Activated CD4-positive, alpha-beta T cell treated with anti-CD3 and anti-CD28 coated beads, Interleukin-2, amount 10 ng/mL, durations not matched to agents 7 days and 5 days (primary cell): ENCODE measurements at places on chromosomes 6 and 20. TPM values are rescaled to one million over a fixed set of nuclear protein-coding genes. Genes with fewer than 3 reads are reported as not detected.
A peak's percentile ranks its signal among the peaks of the same experiment; 100 is the strongest.

C6orf58 gene
- not detected for total RNA-seq

- H3K27me3 ChIP-seq: no peaks in the 10 kb centered on the region
- no peak overlapping the region for H3K4me3 ChIP-seq
- peaks cover 63% of the 10 kb centered on the region for H3K36me3 ChIP-seq
- no peak for DNase-seq
- H3K4me1 ChIP-seq: peaks cover 34% of the 10 kb centered on the region
Measured at GRCh38 chr6:43625393-43625992, 3.6 kb downstream of the GTPBP2 start.

DNA sequence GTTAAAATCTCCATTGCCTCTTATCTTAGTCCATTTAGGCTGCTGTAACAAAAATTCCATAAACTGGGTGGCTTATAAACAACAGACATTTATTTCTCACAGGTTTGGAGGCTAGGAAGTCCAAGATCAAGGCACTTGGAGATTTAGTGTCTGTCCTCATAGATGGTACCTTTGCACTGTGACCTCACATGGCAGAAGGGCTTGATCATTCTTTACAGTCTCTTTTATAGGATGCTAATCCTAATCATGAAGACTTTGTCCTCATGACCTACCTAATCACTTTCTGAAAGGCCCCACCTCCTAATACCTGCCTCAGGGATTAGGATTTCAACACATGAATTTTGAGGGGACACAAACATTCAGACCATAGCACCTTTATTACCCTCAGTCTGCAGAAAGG lies 6.6 kb downstream of the GLO1 start:
- no peaks in the 10 kb centered on the region for H3K27me3 ChIP-seq
- H3K4me1 ChIP-seq: peaks cover 40% of the 10 kb centered on the region
- H3K4me3 ChIP-seq: no peak overlapping the region
- peaks cover 44% of the 10 kb centered on the region for H3K36me3 ChIP-seq
- no peak for DNase-seq
- no peak overlapping the region for H3K27ac ChIP-seq

GRCh38 chr20:62134735-62135231 lies 8.4 kb downstream of the PSMA7 start:
- peaks cover 49% of the 10 kb centered on the region for H3K4me1 ChIP-seq
- H3K36me3 ChIP-seq: peaks cover 77% of the 10 kb centered on the region
- no peak overlapping the region for H3K27ac ChIP-seq
- no peaks in the 10 kb centered on the region for H3K27me3 ChIP-seq
- no peak overlapping the region for H3K4me3 ChIP-seq

FAM184A gene
- total RNA-seq: 8.3 TPM

GRCh38 chr6:154169193-154169847 lies 130.3 kb downstream of the OPRM1 start:
- H3K4me1 ChIP-seq: peaks cover 26% of the 10 kb centered on the region
- peaks cover 62% of the 10 kb centered on the region for H3K36me3 ChIP-seq
- no peak overlapping the region for H3K4me3 ChIP-seq
- peak overlapping the region; percentile 4 for H3K27ac ChIP-seq
- no peak for DNase-seq
- no peaks in the 10 kb centered on the region for H3K27me3 ChIP-seq

GRCh38 chr20:19812696-19813095 lies 54.6 kb downstream of the RIN2 start:
- no peak for DNase-seq
- H3K27me3 ChIP-seq: peaks cover 9% of the 10 kb centered on the region
- no peak overlapping the region for H3K27ac ChIP-seq
- H3K36me3 ChIP-seq: no peaks in the 10 kb centered on the region

DNA sequence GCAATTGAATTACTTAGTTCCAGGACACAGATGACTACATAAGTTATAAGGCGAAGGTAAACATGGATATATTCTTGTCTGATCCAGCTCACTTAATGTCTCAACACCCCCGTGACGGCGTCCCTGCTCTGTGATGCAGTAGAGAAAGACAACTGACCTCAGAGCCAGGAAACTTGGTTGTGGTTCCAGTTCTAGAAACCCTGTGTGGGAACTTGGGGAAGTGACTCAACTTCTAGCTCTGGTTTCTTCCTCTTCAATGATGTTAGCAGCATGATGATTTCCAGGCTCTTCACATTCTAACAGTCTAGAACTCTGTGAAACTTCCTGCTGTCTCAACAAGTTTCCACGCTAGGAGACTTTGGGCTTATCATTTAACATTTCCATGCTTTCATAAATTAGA lies 18.4 kb downstream of the LAMA4 start:
- H3K4me3 ChIP-seq: no peak overlapping the region
- H3K36me3 ChIP-seq: no peaks in the 10 kb centered on the region
- H3K4me1 ChIP-seq: peaks cover 9% of the 10 kb centered on the region

DNA sequence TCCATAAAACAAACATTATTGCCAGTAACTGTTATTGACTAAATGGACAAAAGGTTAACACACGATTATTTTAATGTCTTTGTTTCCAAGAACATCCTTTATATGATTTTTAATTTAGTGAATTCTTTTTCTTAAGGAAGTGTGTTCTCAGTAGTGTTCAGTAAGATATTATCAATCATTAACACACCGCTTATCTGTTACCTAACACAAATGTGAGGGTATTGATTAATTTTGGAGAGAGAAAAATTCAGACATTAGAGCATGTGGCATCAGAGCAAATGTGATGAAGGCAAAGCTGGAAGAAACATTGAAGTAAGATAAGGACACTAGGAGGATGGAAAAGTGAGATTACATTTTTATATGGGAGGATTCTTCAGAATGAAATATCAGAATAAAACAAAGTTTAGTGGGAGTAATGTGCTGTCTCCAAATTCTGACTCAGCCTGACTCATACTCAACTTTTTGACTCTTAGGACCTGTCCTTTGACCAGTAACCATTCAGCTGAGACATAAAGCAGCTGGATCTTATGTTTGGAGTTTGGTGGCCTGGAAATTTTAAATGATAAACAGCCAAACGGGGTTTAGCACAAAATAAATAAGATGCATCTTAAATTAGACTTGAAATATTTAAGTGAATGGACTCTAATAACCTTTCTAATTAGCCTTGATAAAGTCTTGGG lies 348.6 kb downstream of the CD109 start:
- H3K4me3 ChIP-seq: no peak overlapping the region
- no peak overlapping the region for H3K27ac ChIP-seq
- no peaks in the 10 kb centered on the region for H3K4me1 ChIP-seq
- DNase-seq: no peak
- H3K27me3 ChIP-seq: no peaks in the 10 kb centered on the region
- H3K36me3 ChIP-seq: no peaks in the 10 kb centered on the region

GRCh38 chr20:61115364-61116065 lies 136.5 kb upstream of the CDH4 start:
- no peak overlapping the region for H3K4me3 ChIP-seq
- peaks cover 2% of the 10 kb centered on the region for H3K4me1 ChIP-seq
- no peak overlapping the region for H3K27ac ChIP-seq
- no peak for DNase-seq

JAG1 gene
- total RNA-seq: not detected

ANKRD66 gene
- not detected for total RNA-seq

GRCh38 chr6:58198301-58198700 lies 880.9 kb downstream of the PRIM2 start:
- no peak overlapping the region for H3K27ac ChIP-seq
- H3K4me1 ChIP-seq: no peaks in the 10 kb centered on the region
- H3K4me3 ChIP-seq: no peak overlapping the region
- H3K27me3 ChIP-seq: no peaks in the 10 kb centered on the region

DNA sequence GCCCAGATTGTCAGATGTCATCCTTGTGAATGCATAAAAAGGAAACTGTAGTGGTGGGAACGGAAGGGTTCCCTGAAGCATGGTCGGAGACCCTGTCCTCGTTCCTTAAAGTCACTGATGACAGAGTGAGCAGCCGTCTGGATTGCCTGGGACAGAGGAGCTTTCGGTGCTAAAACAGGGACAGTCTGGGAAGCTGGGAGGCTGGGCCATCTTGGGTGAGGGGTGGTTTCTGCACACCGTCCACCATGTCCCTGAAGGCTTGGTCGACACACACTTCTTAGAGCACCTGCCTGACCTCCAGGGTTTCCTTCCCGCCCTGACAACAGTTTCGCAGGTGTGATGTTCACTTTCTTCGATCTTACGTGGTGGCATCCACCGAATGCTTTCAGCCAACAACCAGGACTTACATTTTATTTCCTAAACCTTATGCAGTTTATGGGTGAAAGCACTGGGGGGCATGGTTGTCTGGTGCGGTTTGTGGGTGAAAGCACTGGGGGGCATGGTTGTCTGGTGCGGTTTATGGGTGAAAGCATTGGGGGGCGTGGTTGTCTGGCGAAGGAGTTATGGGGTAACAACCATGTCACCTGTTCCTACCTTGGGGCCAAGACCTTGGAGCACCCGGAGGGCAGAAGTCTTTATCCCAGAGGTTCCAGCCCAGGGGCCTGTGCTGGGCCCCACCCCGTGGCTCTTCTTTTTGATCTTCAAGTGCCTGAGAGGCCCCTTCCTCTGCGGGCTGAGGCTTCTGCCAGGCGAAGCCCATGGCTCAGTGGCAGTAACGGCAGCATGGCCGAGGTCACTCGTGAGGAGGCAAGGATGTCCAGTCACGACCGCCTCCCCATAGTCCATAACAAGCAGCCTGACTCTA lies 81.7 kb upstream of the FRMD1 start:
- no peak for DNase-seq
- no peak overlapping the region for H3K27ac ChIP-seq
- H3K27me3 ChIP-seq: peaks cover 2% of the 10 kb centered on the region
- no peaks in the 10 kb centered on the region for H3K36me3 ChIP-seq
- no peaks in the 10 kb centered on the region for H3K4me1 ChIP-seq

DNA sequence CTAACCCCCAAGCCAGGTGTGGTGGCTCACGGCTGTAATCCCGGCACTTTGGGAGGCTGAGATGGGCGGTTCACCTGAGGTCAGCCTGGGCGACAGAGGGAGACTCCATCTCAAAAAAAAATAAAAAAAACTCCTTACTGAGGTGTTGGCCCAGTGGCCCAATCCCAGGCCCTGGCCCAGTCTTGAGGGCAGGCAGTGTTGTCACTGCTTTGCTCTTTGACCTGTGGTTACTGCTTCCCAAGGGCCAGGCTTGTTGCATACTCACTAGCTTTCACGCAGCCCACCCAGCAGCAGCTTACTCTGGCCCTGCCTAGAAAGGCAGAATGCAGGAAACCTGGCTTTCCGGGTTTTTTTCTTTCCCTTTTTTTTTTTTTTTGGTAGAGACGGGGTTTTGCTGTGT lies 13.2 kb downstream of the CNPY3 start:
- H3K36me3 ChIP-seq: peaks cover 25% of the 10 kb centered on the region
- no peak overlapping the region for H3K27ac ChIP-seq
- DNase-seq: no peak
- H3K4me1 ChIP-seq: no peaks in the 10 kb centered on the region
